ENCODE measurements at places on chromosomes 16 and 17. TPM values are rescaled to one million over a fixed set of nuclear protein-coding genes. Genes with fewer than 3 reads are reported as not detected.

- no peak for DNase-seq
Measured at GRCh38 chr17:151886-152859, 14.8 kb downstream of the SCGB1C2 start.

GRCh38 chr16:28162326-28162877 lies 49.4 kb downstream of the XPO6 start:
- no peak for DNase-seq

CCL17 gene
- total RNA-seq = not detected

- DNase-seq = no peak
Measured at GRCh38 chr16:80557037-80557436, 16.2 kb downstream of the DYNLRB2 start.

DNA sequence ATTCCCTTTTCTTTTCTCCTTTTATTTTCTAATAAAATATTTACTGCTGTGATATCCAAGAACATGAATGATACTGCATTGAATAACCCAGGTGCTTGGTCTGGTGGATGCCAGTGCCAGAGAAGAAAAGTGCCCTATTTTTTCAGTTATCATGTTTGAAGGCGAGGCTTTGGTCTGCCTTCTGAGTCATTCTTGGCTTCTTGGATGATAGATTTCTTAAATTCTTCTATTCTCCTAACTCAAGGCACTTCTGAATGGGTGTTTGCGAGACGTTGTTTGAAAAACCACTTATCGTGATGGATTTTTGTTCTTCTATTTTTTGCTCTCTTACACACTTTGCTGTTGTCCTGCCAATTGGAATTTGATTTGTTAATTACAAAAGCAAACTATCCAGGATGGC lies 66.7 kb downstream of the FTO start:
- no peak for DNase-seq

- DNase-seq = no peak
Measured at GRCh38 chr16:86884390-86884650, 306.0 kb downstream of the FOXL1 start.

GRCh38 chr16:74071996-74072535 lies 224.5 kb upstream of the PSMD7 start:
- no peak for DNase-seq

GRCh38 chr16:12575288-12575687 lies 228.4 kb downstream of the CPPED1 start:
- DNase-seq = no peak

RRAD gene
- total RNA-seq = 63.9 TPM

DNA sequence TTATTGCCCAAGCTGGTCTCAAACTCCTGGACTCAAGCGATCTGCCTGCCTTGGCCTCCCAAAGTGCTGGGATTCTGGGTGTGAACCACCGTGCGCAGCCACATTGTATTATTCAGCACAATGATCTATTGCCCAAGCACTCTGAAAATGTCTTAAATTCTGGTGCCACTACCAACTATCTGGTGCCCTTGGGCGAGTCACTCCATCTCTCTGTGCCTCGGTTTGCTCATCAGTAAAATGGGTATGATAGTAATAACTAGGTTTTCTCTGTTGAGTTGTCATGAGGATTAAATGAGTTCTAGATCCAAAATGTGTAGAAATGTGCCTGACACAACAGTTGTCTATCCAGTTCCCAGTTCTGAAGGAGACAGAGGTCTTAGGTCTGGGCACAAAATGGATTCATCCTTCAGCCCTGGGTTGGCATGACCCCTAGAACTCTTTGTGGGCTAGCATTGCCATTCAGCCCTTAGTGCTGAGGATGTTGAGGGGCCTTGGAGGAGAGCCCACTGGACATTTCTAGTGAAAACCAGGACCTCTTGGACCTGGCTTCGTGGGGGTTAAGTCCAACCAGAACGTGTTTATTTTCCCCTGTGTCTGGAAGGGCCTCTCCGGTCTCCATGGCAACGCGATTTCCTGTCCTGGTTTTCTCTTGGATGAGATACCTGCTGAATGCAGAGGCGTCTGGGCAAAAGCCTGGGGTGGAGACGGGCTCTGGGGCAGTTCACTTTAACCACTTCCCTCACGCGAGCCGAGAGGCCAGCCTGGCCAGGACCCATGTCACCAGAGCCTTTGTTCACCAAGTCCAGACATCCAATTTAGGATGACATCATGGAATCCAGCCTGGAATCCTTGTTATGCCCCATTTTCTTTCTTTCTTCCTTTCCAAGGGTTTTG lies 43.7 kb upstream of the TNRC6A start:
- no peak for DNase-seq
